ENCODE measurements at places on chromosomes 12 and 14.

DNA sequence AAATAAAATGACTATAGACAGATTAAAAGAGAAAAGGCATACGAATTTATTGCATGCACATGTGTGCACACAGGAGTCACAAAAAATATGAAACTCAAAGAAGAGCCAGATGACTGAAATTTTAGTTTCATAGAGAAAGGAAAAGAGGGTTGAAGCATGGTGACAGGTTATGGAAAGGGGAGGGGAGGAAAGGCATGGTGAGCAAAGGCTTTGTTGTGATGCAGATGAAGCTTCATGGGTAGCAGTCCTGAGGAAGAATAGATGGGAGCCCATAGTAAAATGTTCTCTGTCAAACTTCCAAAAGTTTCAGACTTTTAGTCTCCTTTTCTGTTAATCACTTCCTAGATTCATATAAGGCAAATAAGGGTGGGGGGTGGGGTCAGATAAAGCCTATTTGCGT, 612.7 kb upstream of the ATP2B1 start:
- no peak for DNase-seq

DNA sequence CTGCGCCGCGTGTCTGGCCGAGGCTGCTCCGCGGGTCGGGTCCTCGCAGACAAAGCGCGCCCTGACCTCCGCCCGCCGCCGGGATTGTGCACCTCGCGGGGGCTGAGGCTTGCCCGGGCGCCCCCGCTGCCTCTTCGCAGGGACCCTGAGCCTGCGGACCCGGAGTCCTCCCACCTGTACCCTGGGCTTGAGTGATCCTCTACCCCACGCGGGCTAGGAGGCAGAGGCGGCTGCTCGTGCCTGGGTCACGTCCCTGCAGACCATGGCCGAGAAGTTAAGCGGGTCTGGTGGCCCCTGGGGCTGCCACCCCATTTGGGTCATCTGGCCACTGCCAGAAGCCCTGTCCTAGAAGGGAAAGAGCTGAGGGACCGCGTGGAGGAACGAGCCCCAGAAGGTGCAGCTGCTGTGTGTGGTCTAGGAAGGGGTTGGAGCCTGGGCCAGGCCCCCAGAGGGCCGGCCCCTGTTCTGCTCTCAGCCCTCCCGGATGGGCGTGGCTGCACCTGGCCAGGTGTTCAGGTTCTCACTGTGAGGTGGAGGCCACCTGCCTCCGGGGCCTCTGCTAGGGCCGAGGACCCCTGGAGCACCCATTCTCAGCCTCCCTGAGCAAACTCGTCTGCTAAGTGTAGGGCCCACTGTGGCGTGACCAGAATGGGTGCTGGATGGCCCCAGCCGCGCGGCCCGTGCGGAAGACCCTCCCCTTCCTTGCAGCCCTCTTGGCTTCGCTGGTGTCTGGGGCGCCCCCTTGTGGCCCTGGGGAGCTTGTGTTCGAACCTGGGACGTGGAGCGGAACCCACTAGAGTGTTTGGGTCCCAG, 49.6 kb downstream of the LRCOL1 start:
- no peak for DNase-seq

DNA sequence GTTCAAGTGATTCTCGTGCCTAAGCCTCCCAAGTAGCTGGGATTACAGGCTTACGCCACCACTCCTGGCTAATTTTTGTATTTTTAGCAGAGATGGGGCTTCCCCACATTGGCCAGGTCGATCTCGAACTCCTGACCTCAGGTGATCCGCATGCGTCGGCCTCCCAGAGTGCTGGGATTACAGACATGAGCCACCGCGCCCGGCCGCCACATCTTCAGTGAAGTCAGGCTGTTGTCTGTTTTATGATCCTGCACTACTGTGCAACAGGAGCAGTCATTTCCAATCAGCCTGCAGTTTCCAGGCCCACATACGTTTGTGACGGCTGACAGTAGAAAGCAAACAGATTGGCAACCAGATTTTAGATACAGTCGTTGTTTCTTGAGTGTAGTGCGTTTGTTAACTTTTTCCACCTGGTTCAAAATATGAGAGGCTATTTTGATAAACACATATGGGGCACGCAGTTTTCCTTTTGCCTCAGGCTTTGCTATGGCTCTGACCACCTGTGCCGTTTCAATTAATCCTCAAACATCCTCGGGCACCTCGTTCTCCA, 74.8 kb downstream of the LGMN start:
- no peak for DNase-seq

GRCh38 chr14:64671591-64671990, 32.6 kb upstream of the PLEKHG3 start:
- DNase-seq: no peak

- no peak for DNase-seq
These were observed 11.4 kb upstream of the VCPKMT start for GRCh38 chr14:50127802-50128201.

- DNase-seq: no peak
These were observed 63.1 kb downstream of the HEATR5A start for GRCh38 chr14:31357279-31357678.

- no peak for DNase-seq
These were observed 1.4 kb downstream of the KTN1 start for GRCh38 chr14:55581342-55581771.

Measured in cortex of kidney (tissue), 1 donor.